CD4-positive, alpha-beta T cell (primary cell): ENCODE measurements at places on chromosomes 2 and 18.

- no peak for DNase-seq
Measured at GRCh38 chr18:37853706-37854105, 288.1 kb upstream of the CELF4 start.

DNA sequence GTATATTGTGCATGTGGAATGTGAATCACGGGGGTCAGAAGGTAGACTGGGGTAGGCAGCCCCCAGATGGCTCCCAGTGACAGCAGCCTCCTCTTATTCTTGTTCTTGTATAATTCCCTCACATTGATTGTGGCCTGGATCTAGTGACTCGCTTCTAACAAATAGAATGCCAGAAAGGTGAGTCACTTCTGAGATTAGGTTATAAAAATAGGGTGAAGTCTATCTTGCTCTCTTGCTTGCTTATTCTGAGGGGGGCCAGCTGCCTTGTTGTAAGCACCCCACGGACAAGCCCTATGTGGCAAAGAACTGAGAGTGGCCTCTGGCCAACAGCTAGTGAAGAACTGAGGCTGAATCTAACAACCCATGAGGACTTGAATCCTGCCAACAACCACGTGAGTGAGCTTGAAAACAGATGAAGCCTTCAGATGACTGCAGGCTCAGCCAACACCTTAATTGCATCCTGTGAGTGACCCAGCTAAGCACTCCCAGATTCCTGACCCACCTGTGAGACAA, 15.6 kb upstream of the RMND5A start:
- no peak for DNase-seq

GRCh38 chr2:46548103-46548486, 68.7 kb downstream of the TMEM247 start:
- no peak for DNase-seq

DNA sequence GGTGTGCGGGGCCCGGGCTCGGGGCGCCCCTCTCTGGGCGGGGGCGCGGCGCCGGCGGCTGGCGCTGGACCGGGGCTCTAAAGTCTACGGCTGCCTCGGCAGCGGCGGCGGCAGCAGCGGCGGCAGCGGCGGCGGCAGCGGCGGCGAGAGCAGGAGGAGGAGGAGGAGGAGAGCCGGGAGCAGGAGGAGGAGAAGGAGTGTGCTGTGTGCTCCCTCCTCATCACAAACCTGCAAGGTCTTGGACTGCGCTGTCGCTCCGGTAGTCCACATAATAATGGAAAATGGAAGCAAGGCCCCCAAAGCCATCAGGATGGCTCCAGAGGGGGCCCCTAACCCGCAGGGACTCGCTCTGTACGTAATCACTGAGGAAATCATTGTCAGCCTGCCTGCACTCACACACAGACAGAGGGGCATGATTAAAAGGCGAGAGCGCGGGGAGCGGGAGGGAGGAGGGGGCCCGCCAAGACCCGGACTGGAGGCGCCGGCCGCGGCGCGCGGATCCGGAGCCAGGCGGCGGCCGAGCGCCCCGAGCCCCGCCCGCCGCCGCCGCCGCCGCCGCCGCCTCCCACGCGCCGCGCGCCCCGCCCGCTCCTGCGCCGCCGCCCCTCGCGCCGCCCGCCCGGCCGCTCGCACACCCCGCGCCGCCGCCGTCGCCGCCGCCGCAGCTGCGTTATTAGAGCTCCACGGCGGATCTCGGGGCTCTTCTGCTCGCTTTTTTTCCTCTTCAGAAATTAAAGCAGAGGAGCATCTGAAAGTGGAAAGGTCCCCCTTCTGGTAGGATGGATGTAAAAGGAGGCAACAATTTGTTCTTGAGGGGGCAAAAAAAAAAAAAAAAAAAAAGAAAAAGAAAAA, at the start of gene ZNF521:
ZNF521 (minus strand) TSS at position 390 of the 852 bp plus-strand sequence. CDS start 1,220 bp downstream, outside the sequence.
- peak; percentile 18 for DNase-seq

GRCh38 chr18:13382366-13382953, 163.9 kb downstream of the LDLRAD4 start:
- DNase-seq, result peak; percentile 38
